ENCODE measurements at places on chromosomes 3 and 15. TPM values are rescaled to one million over a fixed set of nuclear protein-coding genes. Genes with fewer than 3 reads are reported as not detected.
A peak's percentile ranks its signal among the peaks of the same experiment; 100 is the strongest.

The SH2D7 gene
- not detected for total RNA-seq

The C3orf18 gene
- 51.0 TPM for total RNA-seq

The KCNH8 gene
- total RNA-seq, result 0.05 TPM

- DNase-seq, result no peak
These were observed 293.0 kb upstream of the SOX14 start for GRCh38 chr3:137471130-137471529.

- DNase-seq, result no peak
These were observed 352.6 kb downstream of the OCA2 start for GRCh38 chr15:27746401-27746955.

GRCh38 chr3:141476033-141476432 is 10.8 kb upstream of the RASA2 start:
- no peak for DNase-seq

DNA sequence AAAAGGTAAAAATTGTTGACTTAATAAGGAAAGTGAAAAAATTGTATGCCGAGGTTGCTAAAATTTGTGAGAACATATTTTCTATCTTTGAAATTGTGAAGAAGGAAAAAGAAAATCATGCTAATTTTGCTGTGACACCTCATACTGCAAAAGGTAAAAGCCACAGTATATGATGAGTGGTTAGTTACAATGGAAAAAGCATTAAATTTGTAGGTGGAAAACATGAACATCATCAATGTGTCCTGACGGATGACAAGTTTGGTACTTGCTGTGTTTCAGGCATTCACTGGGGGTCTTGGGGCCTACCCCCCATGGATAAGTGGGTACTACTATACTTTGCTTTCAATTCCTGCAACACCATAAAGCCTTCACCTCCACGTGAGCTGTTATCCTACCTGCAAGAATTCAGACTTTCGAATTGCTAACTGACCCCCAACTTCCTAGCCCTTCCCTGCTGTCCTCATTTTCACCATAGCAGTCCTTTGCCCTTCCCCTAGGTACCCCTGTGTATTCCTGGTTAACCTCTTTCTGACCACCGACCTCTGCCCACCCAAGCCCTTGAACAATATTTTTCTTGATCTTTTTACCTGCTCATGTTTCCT is 62.4 kb downstream of the RAB7A start:
- no peak for DNase-seq

GRCh38 chr3:126956866-126957650 is 25.9 kb upstream of the PLXNA1 start:
- DNase-seq, result no peak

The GABRA5 gene
- total RNA-seq, result not detected

The SGO1 gene
- 0.17 TPM for total RNA-seq

- DNase-seq, result no peak
These were observed 119.2 kb upstream of the ZBED2 start for GRCh38 chr3:111714305-111714704.

DNA sequence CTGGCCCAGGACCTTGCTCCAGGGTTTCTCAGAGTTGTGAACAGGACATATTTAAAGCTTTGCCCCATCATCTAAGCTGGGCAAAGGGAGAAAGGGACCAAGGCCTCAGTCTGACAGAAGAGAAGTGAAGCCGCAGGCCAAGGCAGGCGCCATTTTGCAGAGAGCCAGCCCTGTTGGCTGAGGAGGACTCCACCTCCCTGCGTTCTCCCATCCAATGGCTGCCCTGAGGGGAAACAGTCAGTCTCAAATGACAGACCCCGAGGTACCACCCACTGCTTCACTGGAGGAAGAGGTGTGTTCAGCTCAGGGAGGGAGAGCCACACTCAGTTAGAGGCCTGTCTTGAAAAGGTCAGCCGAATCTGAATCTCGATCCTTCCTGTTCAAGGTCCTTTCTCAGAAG is 86.1 kb downstream of the ADAMTS17 start:
- DNase-seq, result no peak

- peak; percentile 43 for DNase-seq
These were observed 90.5 kb downstream of the DNASE1L3 start for GRCh38 chr3:58120075-58120812.

DNA sequence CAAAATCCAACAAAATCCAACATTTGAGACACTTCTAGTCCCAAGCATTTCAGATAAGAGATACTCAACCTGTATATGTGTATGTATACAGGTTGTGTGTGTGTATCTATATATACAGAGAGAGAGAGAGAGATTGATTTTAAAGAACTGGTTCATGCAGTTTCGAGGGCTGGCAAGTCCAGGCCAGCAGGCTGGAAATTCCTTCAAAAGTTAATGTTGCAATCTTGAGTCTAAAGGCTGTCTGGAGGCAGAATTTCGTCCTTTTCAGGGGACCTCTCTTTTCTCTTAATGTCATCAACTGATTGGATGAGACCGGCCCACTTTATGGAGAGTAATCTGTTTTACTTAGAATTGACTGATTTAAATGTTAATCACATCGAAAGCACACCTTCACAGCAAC is 199.6 kb upstream of the IL12A start:
- no peak for DNase-seq

DNA sequence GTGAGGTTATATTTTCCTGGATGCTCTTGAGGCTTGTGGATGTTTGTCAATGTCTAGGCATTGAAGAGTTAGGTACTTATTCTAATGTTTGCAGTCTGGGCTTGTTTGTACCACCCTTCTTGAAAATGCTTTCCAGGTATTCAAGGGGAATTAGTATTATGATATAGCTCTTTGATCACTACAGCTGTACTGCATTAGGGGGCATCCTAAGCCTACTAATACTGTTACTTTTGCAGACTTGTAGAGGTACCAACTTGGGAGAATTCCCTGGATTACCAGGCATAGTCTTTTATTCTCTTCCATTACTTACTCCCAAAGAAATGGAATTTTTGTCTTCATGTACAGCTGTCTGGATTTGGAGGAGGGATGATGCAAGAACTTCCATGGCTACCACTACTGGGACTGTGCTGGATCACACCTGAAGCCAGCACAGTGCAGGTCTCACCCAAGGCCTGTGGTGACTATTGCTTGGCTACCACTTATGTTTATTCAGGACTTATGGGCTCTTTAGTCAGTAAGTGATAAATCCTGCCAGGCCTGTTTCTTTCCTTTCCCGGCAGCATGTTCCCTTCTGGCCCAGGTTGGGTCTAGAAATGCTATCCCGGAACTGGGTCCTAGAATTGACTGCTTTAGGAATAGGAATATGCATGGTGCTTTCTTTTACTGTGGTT is 402.9 kb downstream of the IL20RB start:
- DNase-seq, result no peak

GRCh38 chr3:10334459-10334858 is 13.5 kb upstream of the SEC13 start:
- DNase-seq, result no peak

DNA sequence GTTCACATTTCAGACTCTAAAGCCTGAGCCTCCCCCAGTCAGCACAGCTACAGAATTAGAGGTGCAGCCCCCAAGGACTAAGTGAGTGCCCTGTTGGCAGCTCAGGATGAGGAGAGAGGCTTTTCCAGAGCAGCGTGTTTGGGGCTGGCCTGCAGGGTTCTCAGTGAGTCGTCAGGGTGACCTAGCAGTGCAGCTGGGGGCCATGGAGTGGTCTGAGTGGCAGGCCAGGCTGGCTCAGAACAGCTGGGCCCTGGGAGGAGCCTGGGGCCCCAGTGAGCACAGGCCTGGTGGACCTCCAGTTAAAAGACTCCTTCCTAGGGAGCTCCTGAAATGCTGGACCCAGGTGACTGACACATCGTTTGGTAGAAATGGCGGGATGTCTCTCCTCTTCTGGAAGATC is 108.3 kb downstream of the SLC49A4 start:
- DNase-seq, result no peak

- peak; percentile 36 for DNase-seq
These were observed 575.8 kb upstream of the TBL1XR1 start for GRCh38 chr3:177772908-177773557.

DNA sequence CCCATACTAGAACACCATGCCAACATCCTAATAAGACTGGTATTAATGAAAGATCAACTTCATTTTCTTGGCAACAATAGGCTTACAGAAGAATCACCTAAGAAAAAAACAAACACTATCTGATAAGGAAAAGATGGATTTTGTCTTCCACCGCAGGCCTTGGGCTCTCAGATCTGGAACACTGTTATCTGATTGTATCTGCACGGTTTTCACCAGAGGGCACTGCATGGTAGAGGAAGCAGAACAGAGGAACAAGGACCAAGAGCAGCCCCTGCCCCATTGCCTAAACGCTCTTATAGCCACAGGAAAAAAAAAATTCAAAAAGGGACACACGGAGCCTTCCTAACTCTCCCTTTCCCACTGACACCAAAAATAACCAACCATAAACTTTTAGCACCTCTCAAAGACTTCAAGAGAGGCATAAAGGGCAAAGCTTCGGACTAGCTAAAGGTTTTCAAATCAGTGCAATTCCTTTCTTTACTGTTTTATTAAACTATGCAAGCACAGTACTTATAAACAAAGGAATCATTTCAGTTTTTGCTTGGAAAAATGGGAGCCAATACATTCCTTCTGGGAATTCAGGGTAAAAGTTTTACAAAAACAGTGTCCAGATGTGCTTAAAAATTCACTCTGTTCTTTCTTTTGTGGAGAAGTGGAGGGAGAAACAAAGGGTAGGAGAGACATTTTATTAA is 23.3 kb downstream of the IL17RD start:
- no peak for DNase-seq

DNA sequence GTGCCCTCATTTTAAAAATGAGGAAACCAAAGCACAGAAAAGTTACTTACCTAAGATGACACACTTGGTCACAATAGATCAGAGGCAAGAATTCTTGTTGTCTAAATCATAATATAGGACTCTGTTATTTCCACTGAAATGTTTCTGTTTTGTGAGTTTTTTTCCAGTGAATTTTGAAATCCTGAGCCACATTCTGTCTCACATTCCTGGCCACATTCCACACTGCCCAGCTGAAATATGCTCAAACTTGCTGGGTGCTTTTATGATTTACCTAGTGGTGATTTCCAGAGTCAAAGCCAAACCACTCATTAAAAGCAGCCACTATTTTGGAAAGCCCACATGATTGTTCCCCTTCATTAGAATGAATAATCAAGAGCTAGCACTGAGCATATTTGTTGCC is 82.3 kb upstream of the NPHP3 start:
- DNase-seq, result no peak

DNA sequence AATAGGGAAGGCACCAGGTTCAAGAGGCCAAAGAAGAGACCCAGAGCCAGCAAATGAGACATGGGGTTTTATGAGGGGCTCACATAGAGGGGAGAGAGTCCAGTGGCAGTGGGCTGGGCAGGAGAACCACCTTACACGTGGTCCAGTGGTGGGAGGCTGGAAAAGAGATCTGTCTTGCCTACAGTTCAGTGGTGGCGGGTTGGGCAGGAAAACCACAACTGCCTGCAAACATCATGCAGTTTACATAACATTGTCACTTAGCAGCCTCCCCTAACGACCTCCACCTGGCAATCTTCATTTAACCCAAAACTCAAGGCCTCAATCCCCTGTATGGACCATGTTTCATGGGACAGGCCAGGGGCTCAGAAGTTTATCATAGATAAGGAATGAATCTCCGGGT is 29.1 kb downstream of the CRYGS start:
- DNase-seq, result no peak

- no peak for DNase-seq
These were observed 258.5 kb upstream of the PROK2 start for GRCh38 chr3:72043204-72044133.

DNA sequence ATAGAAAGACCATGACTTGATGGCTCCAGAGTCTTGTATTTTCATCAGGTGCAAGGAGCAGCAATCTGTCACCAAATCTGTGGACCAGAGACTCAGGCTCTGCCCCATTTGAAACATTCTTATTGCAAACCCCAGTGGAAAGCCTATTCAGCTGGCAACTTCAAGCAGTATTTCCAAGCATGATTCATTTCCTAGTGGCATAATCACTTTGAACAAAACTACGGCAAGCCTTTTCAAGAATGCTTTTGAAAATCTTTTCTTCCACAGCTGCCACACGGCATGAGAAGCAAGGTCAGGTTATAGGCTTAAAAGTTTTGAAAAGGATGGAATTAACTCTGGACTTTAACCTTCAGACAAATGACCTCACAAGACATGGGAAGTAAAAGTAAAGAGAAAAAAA is 122.0 kb upstream of the BFSP2 start:
- no peak for DNase-seq

Data from left ventricle myocardium superior (tissue), 1 donor.